SK-N-SH treated with all-trans-retinoic acid at 6 μM for 48 hours (cell line): ENCODE measurements at places on chromosomes 3 and 15.

DNA sequence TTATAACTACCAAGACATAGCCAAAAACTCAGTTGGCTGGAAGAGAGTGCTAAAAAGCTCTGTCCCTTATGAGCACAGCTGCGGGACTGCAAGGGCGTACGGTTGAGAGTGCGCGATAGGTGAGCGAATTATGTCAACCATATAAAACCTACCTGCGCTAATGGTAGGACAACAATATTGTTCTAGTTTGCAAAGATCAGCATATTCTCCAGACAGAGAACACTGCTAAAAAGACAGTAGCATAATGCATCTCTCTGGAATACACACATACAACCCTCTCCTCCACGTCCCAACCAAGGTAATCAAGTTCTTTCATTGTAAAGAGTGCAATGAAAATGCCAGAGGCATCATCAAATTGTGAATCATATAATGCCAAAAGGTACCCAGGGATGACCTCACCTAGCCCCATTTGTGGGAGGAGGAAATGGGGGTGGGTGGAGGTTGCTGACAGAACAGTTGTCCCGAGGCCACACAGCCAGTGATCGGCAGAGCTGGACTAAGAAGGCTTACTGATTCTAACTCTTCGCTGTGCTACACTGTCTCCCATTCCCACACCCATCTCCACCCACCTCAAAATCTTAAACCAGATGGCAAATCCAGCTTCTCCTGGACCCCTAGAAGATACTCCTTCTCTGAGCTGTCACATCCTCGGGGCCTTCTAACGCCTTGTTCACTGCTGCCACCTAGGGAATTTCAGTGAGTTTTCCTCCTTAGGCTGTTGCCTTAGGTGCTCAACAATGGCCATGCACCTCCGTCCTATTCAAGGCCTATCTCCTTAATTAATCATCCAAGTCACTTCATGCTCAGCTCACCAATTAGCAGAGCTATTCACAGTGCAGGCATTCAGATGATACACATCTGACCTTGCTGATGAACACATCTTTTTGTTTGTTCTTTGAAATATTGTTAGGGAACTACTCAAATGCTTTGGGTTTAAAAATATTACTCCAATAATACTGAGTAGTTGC is 60.7 kb downstream of the RPL22L1 start:
- peak; percentile 92 for ATAC-seq

DNA sequence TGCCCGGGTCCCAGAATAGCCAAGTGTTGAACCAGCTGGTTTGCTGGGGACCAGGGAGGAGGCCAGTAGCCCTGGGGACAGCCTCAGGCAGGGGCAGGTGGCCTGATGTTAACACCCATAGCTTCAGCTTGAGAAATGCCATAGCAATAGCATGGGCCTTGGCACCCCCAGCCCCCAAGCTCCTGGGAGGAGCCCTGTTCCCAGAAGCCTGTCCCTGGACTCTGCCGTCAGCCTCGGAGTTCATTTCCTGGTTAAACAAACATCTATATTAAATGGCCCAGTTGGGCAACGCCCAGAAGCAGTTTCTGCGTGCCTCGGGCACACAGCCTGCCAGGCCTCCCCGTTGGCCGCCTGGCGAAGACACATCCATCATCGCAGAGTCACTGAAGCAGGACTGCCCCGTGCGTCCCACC is 58.2 kb downstream of the FGD5 start:
- ATAC-seq = no peak

- no peak for ATAC-seq
Observed at GRCh38 chr15:25741256-25741580, 121.9 kb downstream of the ATP10A start.

- no peak for ATAC-seq
Observed at GRCh38 chr3:192817053-192817452, 89.7 kb upstream of the FGF12 start.

- ATAC-seq = no peak
Observed at GRCh38 chr3:38497031-38497430, 891 bp downstream of the EXOG start.

DNA sequence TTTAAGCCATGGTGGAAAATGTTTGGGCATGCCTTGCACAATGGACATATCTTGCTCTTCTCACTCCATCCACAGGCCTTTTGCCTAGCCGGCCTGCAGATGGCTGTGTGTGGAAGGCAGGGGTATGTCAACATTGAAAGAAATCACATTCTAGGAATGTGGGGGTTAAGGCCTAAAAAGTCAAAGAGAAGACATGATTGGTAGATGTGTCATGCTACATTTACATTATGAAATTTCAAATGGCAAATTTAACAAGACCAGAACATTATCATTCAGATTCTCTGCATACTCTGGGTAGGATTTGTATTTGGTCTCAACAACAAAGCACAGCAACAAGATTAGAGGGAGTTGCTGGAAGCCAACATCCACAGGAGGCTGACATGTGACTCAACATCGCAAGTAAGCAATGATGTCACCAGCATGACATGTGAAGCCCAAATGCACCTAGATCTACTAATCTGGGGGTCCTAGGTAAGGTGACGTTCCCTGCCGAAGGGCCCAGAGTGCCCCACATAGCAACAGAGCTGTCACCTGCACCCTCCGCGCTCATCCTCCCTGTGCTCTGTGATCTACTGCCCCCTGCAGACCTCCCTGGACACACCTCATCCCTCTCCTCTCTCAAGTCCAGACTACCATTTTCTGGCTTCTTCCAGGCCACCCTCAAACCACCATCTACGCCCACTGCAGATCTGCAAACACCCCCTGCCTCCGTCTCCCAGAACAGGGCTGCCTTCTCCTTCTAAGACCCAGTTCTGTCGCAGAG is 39.4 kb downstream of the CLDN18 start:
- no peak for ATAC-seq

GRCh38 chr3:188349351-188349901 is 195.5 kb downstream of the LPP start:
- ATAC-seq = peak; percentile 27

DNA sequence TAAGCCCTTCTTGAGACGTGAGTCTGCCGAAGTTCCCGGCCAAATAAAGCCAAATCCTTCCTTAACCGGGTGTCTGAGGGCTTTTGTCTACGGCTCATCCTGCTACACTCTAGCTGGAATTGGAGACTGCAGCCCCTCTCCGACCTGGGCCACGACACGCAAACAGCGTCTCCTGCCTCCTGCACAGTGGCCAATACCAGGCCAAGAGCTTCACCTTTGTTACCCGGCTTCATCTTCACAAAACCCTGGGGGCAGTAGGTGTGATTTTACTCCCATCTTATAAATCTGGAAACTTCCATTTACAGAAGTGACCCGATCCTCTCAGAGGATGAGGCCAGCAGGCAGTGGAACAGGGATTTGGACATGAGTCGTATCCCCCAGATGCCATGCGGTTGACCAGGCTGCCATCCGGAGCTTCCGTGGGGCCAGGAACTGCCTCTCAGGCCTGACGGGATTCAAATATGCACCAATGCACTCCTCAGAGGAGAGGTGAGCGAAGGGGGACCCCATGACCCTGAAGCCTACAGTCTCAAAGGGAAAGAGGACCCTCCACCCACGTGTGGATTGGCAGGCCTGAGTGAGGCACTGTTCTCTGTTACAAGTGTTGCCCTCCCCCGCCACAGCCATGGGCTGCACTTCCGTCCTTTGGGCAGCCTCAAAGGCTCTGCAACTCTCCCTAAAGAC is 53.2 kb upstream of the KLF13 start:
- no peak for ATAC-seq

DNA sequence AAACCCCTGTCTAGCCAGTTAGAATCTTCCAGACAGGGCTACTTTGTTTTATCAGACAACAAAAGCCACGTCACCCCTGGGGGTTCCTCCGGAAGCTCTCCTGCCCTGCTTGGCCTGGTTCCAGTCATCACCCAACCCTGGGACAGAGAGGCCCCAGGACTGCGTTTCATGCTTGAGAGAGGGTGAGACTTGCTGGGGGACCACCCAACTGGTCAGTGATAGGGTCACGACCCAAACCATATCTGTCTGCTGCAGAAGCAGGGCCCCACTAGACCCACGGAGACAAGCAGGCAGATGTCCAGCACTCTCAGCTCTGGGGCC is 1.2 kb downstream of the NT5DC2 start:
- ATAC-seq = no peak

- ATAC-seq = no peak
Observed at GRCh38 chr3:130739848-130740247, 6.8 kb downstream of the PIK3R4 start.

GRCh38 chr3:98269846-98270245 is 5.8 kb downstream of the OR5H6 start:
- no peak for ATAC-seq

DNA sequence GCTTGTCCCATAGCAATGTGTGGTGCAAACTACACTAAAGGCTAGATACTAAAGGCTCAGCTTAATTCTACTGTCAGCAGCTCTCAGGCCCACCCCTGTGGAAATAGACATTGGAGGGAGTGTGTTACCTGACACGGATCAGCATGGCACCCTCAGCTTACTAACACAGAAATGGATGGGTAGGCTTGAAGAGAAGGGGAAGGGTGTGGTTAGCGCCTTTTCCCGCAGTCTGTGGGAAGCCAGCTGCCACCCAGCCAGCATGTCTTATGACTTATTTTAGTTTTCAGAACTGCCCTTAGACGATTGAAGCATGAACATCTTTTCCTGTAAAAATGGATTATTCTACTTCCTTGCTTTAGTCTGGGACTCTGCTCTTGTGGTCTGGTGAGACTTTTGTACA is 25.8 kb upstream of the ADPGK start:
- ATAC-seq = no peak

GRCh38 chr15:33279613-33280205 is 31.1 kb upstream of the RYR3 start:
- peak; percentile 61 for ATAC-seq

GRCh38 chr15:62649793-62650420 is 392.6 kb upstream of the TPM1 start:
- ATAC-seq = no peak

- no peak; the same call in 2 of the 3 replicates for ATAC-seq
Observed at GRCh38 chr15:41791547-41791937, 17.3 kb downstream of the MAPKBP1 start.

DNA sequence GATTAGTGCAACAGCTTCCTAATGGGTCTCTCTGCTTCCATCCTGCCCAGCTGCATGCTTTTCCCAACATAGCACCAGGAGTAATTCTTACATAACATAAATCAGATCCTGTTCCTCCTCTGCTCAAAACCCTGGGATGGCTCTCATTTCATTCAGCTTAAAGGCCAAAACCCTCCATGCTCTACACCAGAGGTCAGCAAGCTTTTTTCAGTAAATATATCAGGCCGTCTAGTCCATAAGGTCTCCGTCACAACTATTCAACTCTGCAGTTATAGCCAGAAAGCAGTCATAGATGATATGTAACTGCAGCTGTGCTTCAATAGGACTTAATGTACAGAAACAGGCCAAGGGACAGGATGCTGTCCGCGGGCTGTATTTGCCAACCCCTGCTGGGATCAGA is 202.8 kb upstream of the UBE2E2 start:
- ATAC-seq = no peak

- ATAC-seq = no peak
Observed at GRCh38 chr3:140199743-140200142, 264.8 kb downstream of the CLSTN2 start.

DNA sequence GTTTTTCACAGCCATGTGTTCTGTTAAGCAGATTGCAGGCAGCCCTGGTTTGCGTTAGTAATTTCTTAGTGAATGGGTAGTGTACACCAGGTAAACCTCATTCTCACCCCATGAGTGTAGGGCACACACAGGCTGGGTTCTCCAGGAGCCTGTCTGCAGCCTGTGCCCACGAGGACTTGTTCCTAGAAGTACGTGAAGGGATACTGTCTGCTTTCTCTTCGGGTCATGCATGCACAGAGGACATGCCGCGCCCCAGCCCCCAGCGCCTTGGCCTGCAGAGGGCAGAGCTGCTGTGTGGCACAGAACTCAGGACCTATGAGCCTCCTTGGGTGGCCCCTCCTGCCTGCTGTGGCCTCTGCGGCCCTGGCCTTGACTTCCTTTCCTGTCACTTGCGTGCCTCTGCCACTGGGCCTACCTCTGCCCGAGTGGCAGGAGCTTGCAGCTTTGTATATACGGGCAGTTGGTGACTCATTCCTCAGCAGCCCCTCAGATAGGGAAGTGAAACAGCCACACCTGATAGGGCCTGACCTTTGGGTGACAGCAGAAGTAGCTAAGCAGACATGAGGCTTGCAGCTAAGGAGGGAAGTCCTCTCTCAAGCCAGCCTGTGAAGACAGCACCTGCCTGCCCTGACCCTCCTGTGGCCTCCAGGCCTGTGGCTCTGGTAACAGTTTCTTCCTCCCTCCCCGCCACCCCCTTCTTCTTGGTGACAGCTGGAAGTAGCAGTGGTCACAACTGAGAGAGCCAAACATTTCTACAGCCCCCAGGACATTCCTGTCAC is 19.5 kb downstream of the PPCDC start:
- peak; percentile 64 for ATAC-seq

- no peak for ATAC-seq
Observed at GRCh38 chr3:167302678-167303077, 77.4 kb downstream of the ZBBX start.

DNA sequence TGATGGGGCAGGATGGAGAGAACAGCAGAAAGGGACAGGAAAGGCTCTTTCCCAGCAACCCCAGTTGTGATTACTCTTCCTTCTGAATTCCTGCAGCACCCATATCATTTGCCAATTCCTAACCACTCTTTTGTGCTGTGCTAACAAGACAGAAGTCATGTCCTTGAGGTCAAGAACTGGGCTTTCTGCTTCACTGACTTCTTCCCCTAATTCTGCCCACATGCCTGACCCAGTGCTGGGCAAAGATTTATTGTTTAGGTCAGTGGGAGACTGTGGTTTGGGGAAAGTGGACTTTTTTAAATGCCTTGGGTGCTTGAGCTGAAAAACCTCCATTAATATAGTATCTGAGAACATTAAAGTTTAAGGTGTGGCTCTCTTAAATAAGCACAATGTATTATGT is 4.2 kb upstream of the EFCAB12 start:
- ATAC-seq = no peak

DNA sequence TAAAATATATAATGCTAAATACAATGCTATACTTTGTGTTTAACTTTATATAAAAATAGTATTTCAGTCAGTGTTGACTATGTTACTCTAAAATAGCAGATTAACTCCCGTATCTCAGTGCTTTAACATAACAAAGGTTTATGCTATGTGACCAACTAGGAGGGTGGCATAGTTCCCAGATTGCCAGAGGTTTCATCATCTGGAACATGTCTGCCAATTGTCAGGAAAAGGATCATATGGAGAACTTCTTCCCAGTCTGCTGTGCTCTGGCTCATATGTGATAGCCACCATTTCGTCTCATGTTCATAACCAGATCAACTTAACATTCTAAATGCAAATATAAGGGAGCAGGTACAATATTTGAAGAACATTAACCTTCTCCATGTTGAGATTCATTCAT is 720.2 kb downstream of the MCTP2 start:
- ATAC-seq = no peak
